ENCODE measurements at places on chromosomes 3 and 15.
A peak's percentile ranks its signal among the peaks of the same experiment; 100 is the strongest.

GRCh38 chr3:54897028-54897711, 30.7 kb downstream of the LRTM1 start:
- no peak for DNase-seq

DNA sequence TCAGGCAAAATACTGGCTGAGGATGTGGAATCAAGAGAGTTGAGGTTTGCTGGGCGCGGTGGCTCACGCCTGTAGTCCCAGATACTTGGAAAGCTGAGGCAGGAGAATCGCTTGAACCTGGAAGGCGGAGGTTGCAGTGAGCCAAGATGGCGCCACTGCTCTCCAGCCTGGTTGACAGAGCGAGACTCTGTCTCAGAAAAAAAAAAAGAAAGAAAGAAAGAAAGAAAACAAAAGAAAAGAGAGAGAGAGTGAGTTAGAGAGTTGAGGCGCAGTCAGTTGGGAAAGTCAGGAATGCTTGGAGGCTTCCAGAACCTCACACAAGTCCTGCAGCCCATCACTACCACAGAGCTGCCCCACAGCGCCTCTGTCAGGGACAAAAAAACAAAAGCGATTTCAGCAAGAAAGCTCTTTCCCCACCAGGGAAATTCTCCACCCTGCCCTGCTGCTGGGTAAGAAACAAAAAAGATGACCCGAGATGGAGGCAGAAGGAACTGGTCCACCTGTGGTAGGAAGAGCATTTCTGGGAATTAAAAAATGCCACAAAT, 13.8 kb downstream of the HDC start:
- DNase-seq = no peak

DNA sequence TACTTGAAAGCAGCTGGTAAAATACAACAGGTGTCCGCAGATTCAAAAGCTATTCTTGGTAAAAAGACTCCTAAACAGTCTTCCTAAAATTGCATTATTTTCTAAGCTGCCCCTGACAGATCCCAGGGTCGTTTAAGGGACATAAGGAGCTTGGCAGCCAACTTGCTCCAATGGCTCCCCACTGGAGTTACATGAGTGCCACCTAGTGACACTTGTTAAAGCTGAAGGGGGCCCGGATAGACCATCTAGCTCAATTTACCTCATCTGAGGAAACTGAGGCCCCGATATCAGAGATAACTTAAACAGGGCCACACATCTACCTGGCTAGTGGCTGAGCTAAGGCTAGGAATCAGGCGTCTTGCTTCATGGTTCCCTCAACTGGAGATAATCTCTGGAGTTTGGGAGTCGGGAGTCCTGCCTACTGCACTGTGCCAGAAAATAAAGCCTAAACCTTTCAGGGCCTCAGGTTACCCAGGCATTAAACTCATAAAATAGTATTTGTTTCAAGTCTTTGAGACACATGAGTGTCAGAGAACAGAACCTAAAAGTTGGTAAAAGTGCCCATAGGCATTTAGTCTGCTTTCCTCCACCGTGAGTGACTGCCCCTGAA, 6.5 kb upstream of the TBC1D23 start:
- DNase-seq = no peak

DNA sequence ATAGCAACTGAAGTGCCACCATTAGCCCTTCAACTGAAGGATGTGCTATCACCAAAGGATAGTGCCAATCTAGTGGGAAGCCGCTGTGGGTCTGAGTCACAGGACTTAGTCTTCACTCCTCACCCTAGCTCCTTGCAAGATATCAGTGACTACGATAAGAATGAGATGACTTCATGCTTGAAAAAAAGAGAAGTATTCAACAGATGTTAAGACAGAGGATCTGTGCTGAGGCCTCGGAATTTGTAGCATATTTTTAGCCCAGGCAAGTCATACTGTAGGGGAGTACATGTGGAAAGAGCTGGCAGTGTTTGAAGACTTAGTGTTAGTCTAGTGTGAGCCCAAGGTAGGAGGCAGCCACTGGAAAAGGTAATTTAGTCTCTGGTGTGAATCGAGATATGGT, 270.7 kb upstream of the LRTM1 start:
- DNase-seq = no peak

DNA sequence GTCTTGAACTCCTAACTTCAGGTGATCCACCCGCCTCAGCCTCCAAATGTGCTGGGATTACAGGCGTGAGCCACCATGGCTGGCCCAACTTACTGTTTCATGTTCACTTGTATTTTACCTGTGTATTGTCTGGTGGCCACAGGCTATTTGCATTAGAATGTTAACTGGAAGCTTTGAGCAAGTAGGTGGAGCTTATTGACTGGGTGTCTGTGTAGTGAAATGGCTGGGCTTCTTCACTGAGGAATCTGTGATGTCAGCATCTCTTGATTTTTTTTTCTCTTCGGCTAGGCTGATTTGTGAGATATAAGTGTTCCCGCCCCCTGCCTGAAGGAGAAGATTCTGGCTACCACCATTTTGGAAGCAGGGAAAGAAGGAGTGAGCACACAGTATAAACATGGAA, 237.8 kb upstream of the PEX5L start:
- DNase-seq = no peak

DNA sequence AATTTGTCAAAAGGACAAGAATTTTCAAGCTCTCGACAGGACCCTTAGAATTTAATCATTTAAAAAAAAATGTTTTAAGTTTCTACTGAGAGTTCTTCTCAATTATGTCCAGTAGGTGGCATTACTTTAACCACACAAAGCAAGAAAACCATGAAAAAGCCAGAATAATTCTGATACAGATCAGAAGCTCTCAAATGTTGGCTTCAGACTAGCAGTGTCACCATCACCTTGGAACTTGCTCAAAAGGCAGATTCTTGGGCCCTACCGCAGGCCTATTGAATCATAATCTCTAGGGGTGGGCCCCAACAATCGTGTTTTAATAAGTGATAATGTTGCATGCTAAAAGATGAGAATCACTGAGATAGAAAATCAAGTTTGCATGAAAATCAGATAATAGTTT, 99.5 kb upstream of the KCNMB2 start:
- no peak for DNase-seq

DNA sequence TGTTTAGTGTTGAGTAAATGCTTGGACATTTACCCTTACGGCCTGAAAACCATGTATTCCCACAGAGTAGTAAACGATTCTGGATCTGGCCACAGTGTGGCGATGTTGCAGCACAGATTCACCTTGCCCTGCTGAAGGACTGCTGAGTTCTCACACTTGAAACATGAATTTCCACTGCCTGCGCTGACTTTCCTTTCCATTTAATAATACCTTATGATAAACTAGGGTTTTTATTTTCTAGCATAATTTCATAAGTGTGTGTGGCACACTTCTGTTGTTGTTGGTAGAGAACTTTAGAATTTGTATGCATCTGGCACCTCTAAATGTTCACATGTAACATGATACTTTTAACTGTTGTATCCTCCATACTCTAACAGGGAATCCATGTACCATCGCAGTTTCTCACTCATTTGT, 53.9 kb downstream of the C3orf38 start:
- peak; percentile 74 for DNase-seq

GRCh38 chr3:24674261-24674660, 179.6 kb upstream of the THRB start:
- DNase-seq = no peak

DNA sequence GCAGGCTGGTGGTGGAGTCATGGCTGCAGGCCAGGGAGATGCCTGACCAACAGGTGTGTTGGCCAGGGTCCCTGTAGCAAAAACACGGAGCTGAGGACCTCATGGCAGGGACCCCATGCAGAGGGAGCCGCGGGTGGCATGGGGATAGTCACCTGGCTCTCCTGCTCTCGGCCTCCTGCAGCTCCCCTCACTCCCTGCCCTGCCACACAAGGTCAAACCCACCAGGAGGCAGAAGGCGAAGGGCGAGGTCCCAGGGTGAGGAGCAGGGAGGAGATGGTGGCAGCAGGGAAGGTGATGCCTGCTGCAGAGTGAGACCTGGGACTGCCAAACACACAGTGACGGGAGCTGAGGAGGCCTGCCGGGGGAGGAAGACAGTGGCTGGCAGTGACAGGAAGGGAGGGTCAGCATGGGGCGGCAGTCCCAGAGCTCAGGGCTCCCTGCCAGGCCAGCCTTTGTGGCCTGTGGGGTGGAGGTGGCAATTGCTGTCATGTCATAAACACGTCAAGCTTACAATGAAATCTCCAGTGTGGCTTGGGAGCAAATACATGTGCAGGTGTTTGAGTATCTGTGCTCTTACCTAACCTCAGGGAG, 144.3 kb downstream of the TJP1 start:
- no peak for DNase-seq

DNA sequence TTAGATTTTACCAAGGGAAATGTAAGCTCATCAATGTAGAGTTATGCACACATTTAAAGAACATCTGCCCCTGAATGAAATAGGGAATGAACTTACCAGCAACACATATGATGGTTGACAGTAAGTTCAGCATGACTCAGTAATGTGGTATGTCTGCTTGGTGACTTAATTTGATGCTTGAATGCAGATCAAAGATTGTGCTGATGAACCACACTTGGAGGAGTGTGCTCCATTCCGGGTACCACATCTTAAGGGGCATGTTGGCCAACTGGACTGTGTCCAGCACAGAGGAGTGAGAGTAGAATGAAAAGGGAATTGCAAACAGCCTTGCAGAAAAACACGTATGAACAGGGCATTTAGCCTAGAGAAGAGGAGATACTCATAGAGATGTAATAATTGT, 171.0 kb upstream of the RARB start:
- no peak for DNase-seq

GRCh38 chr3:187398955-187399354, 30.8 kb downstream of the RTP4 start:
- DNase-seq = no peak

DNA sequence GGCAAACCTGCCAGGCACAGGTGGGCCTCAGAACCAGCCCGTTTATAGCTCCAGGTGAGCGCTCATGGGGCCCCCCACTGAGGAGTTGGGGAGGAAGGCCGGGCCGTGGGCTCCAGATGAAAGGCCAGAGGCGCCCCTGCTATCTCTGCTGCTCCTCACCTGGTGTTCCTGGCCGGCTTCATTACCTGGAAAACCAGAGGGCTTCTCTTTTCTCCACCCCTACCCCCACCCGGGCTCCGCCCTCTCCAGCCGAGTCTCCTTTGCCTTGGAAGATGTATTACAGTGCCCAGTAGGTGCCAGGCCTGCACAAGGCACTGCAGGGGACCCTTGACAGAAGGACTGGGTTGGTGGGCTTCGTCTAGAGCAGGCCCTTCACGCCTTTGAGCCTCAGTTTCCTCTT, 111.4 kb downstream of the WNT7A start:
- DNase-seq = peak; percentile 62

GRCh38 chr15:91522605-91523332, 330.7 kb upstream of the SLCO3A1 start:
- DNase-seq = no peak

GRCh38 chr15:79455361-79455760, 23.2 kb downstream of the MINAR1 start:
- no peak for DNase-seq

DNA sequence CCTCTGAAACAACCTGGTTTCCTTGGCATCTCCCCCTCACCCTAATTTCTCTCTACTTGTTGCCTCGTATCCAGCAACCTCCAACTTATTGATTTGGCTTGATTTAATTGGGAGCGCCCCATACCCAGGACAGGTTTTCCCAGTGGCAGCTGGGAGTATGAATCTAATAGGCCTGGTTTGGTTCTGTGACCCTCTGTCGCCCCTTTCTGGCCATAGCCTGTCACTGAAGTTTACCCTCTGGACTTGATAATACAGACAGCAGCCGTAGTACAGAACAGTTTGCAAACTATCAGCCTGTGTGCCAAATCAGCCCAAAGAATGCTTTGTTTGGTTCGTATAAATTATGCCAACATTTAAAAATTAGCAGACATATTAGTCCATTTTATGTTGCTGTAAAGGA, 525.1 kb upstream of the GOLIM4 start:
- DNase-seq = no peak

DNA sequence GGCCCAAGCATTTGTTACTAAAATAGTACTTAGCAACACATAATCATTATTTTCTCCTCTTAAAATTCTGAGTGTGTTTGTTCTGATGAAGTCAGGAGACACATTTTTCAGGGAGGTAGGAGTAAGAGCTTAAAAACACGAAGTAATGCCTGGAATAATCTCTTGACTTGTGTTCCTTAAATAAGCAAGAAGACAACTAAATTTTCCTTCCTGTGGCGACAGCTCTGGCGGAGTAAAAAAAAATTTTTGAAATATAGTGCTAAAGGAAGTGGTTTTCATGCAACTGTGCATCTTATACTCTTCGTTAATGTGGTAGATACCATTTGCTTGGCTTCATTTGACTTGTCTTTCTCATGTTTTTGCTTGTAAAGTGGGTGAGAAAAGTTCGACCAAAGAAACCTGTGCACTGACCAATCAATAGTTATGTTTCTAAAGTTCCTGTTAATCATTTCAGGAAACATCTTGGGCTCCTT, 11.1 kb upstream of the MBNL1 start:
- DNase-seq = no peak

GRCh38 chr3:119974656-119975055, 119.6 kb downstream of the GSK3B start:
- no peak for DNase-seq

DNA sequence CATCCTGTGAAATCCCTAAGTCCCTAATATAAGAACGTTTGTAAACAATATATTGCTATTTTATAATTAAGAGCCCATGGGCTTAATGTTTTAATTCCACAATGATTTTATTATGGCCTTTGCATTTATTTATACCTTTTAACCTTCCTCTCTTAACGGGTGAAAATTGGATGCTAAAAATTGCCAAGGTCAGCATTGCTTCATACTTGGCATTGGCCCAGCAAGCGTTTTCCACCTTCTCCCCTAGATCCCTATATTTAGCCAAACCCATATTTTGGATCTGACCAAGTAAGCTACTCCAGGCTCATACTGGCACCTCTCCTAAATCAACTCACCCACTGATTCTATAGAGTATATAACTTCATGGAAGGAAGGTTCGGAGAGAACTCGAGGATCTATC, 188.0 kb upstream of the NR2F2 start:
- no peak for DNase-seq

DNA sequence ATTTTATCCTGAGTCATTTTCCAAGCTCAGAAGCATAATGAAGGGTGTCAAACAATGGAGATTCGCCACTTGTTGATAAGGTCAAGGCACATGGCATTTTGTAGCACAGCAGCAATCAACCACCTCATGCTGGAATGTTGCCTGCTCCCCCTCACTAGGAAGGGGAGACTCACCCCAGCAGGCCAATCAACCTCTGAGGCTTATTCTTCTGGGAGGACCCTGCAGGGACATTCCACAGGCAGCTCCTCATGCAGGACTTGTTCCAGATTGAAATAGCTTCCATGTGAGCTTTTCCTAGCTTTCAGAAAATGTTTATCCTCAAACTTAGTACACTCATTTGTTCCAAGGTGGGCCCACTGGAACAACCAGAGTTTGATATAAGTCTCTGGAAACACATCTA, 77.6 kb downstream of the SSR3 start:
- no peak for DNase-seq
